ENCODE measurements at places on chromosomes 7 and 10. TPM values are rescaled to one million over a fixed set of nuclear protein-coding genes. Genes with fewer than 3 reads are reported as not detected.

DNA sequence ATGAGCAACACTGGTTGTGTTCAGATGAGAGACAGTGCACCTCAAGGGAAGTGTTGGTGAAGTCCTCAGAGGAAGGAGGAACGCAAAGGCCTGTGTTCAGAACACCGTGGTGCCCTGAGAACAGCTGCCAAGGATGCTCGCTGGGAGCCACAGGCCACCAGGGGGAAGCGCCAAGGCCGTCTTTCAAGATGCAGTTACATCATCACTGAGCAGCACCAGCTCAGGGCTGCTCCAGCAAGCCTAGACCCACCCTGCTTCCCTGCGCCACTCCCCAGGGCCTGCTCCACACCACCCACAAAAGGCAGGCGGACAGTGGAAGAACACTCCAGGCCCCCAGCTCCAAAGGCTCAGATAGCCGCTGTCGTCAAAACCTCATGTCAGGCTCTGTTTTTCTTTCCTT is 378.8 kb downstream of the DPP6 start:
- H3K4me1 ChIP-seq, result no peaks in the 10 kb centered on the region
- no peaks in the 10 kb centered on the region for H3K36me3 ChIP-seq
- no peak overlapping the region for H3K27ac ChIP-seq

Gene ZNF722
- not detected for total RNA-seq

- H3K4me1 ChIP-seq, result peaks cover 17% of the 10 kb centered on the region
- H3K27ac ChIP-seq, result peak overlapping the region; percentile 21
- H3K36me3 ChIP-seq, result no peaks in the 10 kb centered on the region
- no peaks in the 10 kb centered on the region for H3K27me3 ChIP-seq
- no peak for DNase-seq
Measured at GRCh38 chr7:100679129-100679926, 5.8 kb downstream of the GNB2 start.

Gene ZNF487
- 5.7 TPM for total RNA-seq

Gene AFAP1L2
- 1.3 TPM for total RNA-seq

DNA sequence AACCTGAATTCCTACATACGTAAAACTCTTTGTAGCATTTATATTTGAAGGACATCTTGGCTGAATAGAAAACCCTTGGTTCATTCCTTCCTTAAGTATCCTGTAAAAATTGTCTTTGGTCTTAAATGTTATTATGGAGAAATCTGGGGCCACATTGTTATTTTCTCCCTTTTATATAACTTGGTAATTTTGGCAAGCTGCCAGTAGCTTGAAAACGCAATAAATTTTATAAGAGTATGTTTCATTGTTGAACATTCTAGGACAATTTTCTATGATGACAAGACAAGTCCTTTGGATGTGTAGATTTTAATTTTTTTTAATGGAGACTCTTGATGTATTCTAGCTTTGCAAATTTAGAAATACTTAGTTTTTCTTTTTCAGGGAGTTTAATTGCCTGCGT is 191.9 kb downstream of the ABCA13 start:
- no peak overlapping the region for H3K27ac ChIP-seq
- H3K27me3 ChIP-seq, result peaks cover 9% of the 10 kb centered on the region
- no peaks in the 10 kb centered on the region for H3K36me3 ChIP-seq
- DNase-seq, result no peak
- H3K4me1 ChIP-seq, result no peaks in the 10 kb centered on the region

Gene MRLN
- total RNA-seq, result not detected

- no peak overlapping the region for H3K27ac ChIP-seq
- H3K4me1 ChIP-seq, result no peaks in the 10 kb centered on the region
- DNase-seq, result no peak
- H3K4me3 ChIP-seq, result no peak overlapping the region
- peaks cover 22% of the 10 kb centered on the region for H3K27me3 ChIP-seq
Measured at GRCh38 chr7:46226860-46227259, 305.8 kb upstream of the IGFBP3 start.

GRCh38 chr10:86193841-86194240 is 172.8 kb downstream of the GRID1 start:
- H3K27ac ChIP-seq, result no peak overlapping the region
- DNase-seq, result no peak
- no peaks in the 10 kb centered on the region for H3K36me3 ChIP-seq
- peaks cover 8% of the 10 kb centered on the region for H3K27me3 ChIP-seq
- H3K4me3 ChIP-seq, result no peak overlapping the region
- no peaks in the 10 kb centered on the region for H3K4me1 ChIP-seq

DNA sequence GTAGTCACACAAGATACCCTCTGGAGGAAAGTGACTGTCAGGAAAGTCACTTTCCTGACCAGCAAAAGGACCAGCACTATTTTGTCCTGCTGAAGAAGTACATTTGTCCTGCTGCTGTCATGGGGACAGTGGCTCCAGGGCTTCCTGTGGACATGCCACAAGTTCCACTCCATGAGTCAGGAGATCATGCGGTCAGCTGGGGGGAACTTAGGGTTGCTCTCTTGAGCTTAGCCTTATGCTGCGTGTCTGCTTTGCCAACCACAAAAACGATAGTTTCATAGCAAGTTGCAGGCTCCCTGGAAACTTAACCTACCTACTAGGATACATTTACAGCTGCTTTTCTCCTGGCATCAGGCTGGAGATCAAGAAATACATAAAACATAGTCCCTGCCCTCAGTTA is 19.8 kb upstream of the ALOX5 start:
- H3K4me1 ChIP-seq, result no peaks in the 10 kb centered on the region
- no peak overlapping the region for H3K4me3 ChIP-seq
- no peak for DNase-seq
- no peak overlapping the region for H3K27ac ChIP-seq
- H3K27me3 ChIP-seq, result peaks cover 23% of the 10 kb centered on the region

Gene MEOX2
- not detected for total RNA-seq

GRCh38 chr10:692682-693351 is 3.3 kb upstream of the DIP2C start:
- H3K36me3 ChIP-seq, result no peaks in the 10 kb centered on the region
- H3K4me3 ChIP-seq, result no peak overlapping the region
- peaks cover 7% of the 10 kb centered on the region for H3K4me1 ChIP-seq
- DNase-seq, result no peak

DNA sequence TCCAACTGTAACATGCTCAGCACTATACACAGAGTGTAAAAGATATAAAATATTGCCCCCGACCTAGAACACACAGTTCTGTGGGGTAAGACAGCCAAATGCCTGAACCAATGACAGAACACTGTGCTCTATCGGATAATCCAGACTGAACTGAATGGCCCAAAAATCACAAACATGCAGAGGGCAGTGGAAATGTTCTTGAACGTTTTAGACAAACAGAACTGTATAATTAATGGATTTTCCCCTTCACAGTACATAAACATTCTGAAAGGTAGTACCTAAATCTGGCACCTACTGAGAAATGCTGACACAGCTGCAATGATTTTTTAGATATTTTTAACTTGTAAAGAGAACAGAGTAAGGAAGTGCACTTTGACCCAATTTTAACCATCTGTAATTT is 33.4 kb downstream of the PARD3 start:
- H3K4me1 ChIP-seq, result peaks cover 6% of the 10 kb centered on the region
- no peak overlapping the region for H3K27ac ChIP-seq
- H3K27me3 ChIP-seq, result peaks cover 15% of the 10 kb centered on the region
- H3K36me3 ChIP-seq, result no peaks in the 10 kb centered on the region
- no peak overlapping the region for H3K4me3 ChIP-seq
- no peak for DNase-seq

- no peak for DNase-seq
- H3K4me1 ChIP-seq, result no peaks in the 10 kb centered on the region
- H3K36me3 ChIP-seq, result no peaks in the 10 kb centered on the region
- H3K27me3 ChIP-seq, result peaks cover 6% of the 10 kb centered on the region
Measured at GRCh38 chr7:117270371-117270770, 52.5 kb downstream of the WNT2 start.

- H3K27me3 ChIP-seq, result peaks cover 24% of the 10 kb centered on the region
- DNase-seq, result no peak
- peak within 1 kb of the TSS; percentile 53 for H3K27ac ChIP-seq
- H3K4me1 ChIP-seq, result no peaks in the 10 kb centered on the region
Measured at GRCh38 chr10:132065491-132066105, at the start of gene JAKMIP3. Gene JAKMIP3, plus strand, starts transcription at chr10:132065946. Its CDS starts 38,863 bp downstream, at chr10:132104809.

- no peak overlapping the region for H3K4me3 ChIP-seq
- no peaks in the 10 kb centered on the region for H3K36me3 ChIP-seq
- peaks cover 7% of the 10 kb centered on the region for H3K27me3 ChIP-seq
- DNase-seq, result no peak
- H3K27ac ChIP-seq, result no peak overlapping the region
Measured at GRCh38 chr10:122782911-122783310, 62.7 kb downstream of the CUZD1 start.

GRCh38 chr10:78182841-78183240 is 149.2 kb downstream of the RPS24 start:
- no peaks in the 10 kb centered on the region for H3K36me3 ChIP-seq
- no peak overlapping the region for H3K27ac ChIP-seq

Gene SSBP1
- total RNA-seq, result 163 TPM

DNA sequence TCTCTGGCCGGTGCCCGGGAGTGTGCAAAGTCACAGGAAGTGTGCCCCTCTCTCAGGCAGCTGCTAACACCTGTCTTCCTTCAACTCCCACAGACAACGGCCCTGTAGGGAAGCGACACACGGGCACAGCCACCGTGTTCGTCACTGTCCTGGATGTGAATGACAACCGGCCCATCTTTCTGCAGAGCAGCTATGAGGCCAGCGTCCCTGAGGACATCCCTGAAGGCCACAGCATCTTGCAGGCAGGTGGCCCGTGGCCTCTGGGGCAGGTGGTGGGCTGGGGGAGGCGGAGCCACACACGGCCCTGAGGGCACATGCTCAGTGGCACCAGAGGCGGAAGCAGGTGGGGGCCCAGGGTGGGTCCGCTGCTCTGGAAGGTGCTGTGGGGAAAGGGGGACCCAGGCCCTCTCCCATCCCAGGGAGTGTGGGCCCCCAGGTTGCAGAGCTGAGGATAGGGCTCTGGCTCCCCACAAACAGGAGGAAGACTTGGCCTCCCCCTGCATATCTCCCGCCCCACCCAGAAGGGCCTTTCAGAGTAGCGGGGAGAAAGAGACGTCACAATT is 6.9 kb downstream of the C10orf105 start:
- H3K4me1 ChIP-seq, result peaks cover 19% of the 10 kb centered on the region
- peak overlapping the region; percentile 89 for H3K27ac ChIP-seq
- DNase-seq, result no peak
- no peaks in the 10 kb centered on the region for H3K36me3 ChIP-seq
- H3K4me3 ChIP-seq, result peak overlapping the region; percentile 51

DNA sequence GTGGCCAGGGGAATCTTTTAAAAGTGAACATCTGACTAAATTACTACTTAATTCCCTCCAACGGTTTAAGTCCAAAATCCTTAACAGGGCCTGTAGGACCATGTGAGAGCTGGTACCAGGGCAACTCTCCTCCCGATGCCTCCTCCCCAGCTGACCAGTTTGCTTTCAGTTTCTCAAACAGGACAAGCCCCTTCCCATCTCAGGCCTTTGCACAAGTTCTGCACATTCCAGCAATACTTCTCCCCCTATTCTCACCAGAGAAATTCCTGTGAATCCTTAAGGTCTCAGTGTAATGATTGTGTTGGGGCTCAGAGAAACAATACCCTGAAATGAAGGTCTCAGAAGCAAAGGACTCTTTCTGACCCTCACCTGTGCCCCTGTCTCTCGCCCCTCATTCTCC is 8.0 kb upstream of the CALHM1 start:
- no peaks in the 10 kb centered on the region for H3K36me3 ChIP-seq
- H3K27me3 ChIP-seq, result no peaks in the 10 kb centered on the region
- DNase-seq, result no peak
- no peak overlapping the region for H3K4me3 ChIP-seq

DNA sequence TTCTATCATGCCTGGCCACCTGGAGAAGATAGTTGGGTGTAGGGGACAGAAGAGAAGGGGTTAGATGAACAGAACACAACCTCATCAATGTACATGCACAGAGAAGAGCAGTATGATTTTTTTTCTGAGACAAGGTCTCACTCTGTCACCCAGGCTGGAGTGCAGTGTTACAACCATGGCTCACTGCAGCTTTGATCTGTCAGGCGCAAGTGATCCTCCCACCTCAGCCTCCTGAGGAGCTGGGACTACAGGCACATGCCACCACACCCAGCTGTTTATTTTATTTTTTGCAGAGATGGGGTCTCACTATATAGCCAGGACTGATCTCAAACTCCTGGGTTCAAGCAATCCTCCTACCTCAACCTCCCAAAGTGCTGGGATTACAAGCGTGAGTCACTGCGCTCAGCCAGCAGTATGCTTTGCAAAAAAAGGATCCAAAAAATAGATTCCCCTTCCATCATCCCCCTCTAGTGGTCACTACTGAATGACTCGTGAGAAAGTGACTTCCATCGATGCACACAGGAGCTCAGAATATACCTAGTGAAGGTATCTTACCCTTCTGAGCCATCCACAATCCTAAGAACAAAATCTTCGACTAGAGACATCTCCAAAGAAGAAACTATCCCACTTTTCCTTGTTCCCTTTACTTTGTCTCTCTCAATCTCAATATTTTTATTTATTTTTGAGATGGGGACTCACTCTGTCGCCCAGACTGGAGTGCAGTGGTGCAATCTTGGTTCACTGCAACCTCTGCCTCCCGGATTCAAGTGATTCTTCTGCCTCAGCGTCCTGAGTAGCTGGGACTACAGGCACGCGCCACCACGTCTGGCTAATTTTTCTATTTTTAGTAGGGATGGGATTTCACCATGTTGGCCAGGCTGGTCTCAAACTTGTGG is 21.0 kb downstream of the ZCWPW1 start:
- H3K4me1 ChIP-seq, result no peaks in the 10 kb centered on the region
- no peak overlapping the region for H3K4me3 ChIP-seq
- no peaks in the 10 kb centered on the region for H3K27me3 ChIP-seq
- no peak overlapping the region for H3K27ac ChIP-seq

DNA sequence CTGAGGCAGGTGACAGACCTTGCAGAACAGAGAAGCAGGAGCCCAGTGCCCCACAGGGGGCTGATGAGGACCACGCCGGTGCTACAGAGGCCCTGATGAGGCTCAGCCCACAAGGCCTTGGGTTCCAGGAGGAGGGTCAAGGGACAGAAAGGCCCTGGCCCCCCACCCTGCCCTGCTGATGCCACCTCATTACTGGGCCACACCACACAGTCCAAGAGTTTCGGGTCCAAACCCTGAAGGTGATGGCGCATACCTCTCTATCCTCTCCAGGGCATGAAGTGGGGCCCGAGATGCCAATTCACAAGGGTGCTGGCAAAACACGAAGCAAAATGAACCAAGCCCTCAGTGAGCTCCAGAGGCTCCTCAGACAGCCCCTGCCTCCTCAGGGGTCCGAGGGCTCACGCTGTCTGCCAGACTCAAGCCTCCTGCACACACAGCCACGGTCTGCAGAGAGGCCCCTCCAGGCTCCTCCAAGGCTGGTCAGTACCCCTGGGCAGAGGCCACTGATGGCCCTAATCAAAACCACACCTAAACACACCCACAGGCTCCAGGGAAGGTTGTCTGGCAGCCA is 32.3 kb downstream of the RASGEF1A start:
- no peaks in the 10 kb centered on the region for H3K27me3 ChIP-seq
- peaks cover under 1% of the 10 kb centered on the region for H3K36me3 ChIP-seq
- H3K4me3 ChIP-seq, result no peak overlapping the region
- no peak overlapping the region for H3K27ac ChIP-seq
